ENCODE measurements at places on chromosomes 4 and X.
A peak's percentile ranks its signal among the peaks of the same experiment; 100 is the strongest.

DNA sequence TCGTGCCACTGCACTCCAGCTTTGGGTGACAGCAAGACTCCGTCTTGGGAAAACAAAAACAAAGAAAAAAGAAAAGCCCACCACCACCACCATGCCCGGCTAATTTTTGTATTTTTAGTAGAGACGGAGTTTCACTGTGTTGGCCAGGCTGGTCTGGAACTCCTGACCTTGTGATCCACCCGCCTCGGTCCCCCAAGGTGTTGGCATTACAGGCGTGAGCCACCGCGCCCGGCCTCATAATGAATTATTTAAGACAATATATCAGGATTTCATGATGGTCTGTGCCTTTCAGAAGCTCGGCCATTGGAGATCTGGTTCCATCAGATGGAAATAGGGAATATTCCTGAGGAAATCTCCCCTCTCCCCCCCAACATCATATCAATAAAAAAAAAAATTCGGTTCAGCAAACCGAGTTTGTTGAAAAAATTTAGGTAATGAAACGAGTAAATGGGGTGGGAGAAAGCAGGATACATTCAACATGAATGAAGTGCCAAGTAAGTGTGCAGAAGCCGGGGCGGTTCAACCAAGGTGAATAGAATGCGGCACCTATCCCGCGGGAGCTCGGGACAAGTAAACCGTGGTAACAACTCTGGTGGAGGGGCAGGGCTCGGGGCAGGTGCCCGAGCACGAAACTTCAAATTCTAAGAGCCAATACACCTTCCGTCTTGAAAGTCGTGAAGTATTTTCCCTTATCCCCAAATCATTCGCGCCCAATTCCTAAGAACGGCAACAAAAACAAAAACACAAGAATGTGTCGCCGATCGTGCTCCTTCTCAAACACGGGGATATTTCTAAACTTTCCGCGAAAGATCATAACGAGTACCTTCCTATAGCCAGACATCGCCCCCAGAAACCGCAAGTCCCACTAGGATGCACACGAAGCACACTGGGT lies 773 bp upstream of the TXLNG start:
- no peak for DNase-seq

DNA sequence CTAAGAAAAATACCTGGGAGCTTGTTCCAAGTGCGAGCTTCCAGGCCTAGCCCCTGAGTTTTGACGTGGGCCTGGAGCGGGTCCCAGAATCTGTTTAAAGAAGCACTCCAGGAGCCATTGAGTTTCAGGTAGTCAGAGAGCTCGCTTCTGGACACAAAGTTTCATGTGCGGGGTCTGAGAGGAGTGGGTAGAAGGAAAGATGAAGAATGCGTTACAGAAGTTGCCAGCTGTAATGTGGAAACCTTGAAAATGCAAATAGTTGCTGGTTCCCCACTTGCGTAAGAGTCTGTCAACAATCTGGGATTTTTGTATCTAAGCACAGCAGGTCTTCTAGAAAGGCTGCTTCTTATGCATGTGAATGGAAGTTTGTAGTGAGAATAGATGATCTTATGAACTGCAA lies 77.5 kb upstream of the CLCN4 start:
- no peak for DNase-seq

GRCh38 chr4:137703195-137703594 lies 170.9 kb upstream of the PCDH18 start:
- DNase-seq: no peak

DNA sequence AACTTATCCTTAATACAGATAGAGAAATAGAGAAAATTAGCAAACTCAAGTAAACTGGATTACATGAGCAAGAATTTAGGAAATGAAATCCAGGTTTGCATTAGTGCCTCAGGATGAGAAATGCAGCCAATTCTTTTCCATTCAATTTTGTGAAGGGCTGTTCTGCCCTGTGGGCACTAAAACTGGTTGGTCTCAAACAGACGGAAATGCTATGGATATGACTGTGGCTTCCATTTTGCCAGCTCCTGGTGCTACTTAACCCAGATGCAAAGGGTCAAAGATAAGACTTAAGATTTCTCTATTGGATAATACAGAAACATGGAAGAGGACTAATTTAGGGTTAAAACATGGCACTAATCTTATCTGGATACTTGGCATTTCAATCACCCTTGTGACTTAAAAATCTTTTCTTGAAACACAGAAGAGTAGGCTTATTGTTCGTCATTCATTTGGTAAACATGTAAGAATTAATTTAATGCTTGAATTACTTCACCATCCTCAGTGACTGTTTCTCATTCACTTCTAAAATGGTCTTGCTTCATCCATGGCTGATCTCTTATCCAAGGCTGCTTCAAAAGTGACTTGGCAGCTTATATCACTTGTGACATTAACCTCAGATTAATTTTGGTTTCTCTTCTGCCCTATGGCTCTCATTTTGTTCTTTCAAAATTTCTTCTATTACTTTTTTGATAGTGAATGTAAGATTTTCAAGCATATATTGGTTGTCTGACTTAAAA lies 1008.7 kb downstream of the GLUD2 start:
- DNase-seq: no peak

DNA sequence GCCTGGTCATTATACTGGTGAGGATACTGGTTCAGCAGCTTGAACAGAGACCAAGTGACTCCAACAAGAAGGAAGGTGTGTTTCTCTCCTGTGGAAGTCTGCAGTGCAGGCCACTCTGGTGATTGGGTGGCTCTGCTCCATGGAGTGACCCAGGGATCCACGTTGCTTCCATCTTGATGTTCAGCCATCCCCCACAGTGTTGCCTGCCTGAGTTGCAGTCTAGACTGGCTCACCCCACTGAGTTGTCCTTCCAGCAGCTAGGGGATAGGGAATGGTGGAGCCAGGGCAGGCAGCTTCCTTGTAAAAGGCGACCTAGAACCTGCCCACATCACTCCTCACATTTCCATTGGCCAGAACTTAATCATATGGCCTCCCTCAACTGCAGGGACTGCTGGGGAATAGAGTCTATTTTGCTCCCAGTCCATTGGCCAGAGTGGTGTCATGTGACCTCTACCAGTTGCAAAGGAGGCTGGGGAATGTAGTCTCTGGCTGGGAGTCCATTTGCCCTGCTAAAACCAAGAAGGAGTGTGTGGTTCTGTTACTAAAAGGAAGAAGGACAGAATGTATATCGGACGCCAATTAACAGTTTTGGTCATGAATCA lies 8.0 kb downstream of the MAN2B2 start:
- peak; percentile 52 for DNase-seq

GRCh38 chr4:93031431-93032098 lies 727.8 kb downstream of the GRID2 start:
- DNase-seq: no peak

DNA sequence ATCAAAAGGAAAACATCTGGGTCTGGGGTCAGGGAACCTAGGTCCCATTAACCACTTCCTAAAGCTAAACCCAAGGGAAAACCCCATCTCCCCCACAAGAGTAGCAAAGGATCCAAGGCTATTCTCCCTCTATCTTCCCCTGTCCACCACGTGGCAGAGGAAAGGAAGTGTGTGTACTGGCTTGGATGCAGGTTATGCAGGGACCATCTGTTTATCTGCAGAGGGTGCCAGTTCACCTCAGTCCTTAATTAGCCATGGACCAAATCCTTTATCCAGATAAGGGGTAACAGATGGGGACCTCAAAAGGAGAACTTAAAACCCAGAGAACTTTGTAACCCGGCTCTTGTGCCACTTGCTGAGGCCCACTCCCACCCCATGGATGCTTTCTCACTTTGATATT lies 135.3 kb downstream of the ZNF518B start:
- DNase-seq: no peak

- DNase-seq: no peak
These were observed 132.0 kb upstream of the MED14 start for GRCh38 chrX:40867352-40867751.

DNA sequence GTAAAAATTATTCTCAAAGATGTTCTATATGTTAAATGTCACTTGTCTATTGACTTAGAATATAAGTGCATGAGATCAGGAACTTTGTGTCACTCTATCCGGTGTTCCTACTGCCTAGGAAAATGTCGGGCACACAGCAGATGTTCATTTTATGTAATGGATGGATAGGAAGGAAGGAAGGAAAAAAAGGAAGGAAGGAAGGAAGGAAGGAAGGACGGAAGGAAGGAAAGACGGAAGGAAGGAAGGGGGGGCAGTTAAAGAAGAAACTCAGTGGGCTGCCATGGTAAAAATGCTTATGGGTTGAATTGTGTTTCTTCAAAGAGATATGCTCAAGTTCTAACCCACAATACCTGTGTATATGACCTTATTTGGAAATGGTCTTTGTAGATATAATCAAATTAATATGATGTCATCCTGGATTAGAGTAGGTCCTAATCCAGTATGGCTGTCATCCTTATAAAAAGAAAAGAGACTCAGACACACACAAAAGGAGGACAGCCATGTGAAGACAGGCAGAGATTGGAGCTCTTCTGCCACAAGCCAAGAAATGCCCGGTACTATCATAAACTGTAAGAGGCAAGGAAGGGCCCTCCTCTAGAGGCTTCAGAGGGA lies 86.3 kb downstream of the COL25A1 start:
- no peak for DNase-seq

- DNase-seq: no peak
These were observed 126.9 kb downstream of the UNC5C start for GRCh38 chr4:95421869-95422268.

DNA sequence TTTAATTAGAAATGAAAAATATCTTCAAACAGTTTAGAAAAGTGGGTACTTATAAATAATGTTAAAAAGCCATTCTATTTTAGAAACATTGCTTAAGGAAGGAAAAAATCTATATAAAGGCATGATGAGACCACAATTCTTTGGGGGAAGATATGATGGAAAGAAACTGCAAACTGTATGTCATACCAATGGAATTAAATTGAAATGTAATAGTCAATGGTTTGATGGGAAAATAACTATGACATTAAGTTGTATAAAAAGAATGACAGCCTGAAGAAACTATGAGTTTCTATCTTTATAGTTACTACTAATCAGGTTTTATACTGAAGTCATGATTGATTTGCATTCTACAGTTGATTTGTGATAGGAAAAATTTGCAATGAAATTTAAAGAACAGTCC lies 40.3 kb upstream of the CAMK2D start:
- no peak for DNase-seq

DNA sequence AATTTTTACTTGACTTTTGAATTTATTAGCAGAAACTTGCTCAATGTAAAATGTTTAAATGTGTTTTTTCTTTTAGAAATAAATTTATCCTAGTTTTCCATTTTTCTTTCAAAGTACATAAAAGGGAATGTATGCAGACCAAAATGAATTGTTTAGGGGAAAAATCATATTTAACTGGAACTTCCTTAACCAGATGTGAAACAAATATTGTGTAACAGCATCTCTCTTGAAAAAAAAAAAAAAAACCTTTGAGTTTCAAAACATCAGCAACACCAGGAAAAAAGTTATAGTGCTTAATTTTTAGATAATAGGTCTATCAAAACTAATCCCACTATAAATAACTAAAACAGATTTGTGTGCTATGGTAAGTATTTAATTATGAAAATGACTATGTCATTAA lies 14.5 kb upstream of the CCNA2 start:
- DNase-seq: no peak

DNA sequence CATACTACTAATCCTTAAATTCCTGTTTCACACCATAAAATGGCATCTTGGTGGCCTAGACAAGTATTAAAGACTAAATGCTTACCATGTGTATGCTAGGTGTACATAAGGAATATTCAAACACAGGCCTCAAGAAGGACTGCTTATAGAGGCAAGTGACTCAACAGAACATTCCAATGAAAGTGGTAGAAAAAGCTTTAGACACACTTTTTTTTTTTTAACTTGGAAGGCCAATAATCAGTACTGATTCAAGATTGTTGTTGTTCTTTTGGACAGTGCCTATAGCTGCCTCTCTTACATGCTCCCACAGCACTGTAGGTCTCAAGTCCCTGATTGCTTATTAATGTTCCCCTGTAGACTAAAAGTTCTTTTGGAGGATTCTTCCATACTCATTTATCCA lies 77.6 kb downstream of the FBXL5 start:
- DNase-seq: no peak

DNA sequence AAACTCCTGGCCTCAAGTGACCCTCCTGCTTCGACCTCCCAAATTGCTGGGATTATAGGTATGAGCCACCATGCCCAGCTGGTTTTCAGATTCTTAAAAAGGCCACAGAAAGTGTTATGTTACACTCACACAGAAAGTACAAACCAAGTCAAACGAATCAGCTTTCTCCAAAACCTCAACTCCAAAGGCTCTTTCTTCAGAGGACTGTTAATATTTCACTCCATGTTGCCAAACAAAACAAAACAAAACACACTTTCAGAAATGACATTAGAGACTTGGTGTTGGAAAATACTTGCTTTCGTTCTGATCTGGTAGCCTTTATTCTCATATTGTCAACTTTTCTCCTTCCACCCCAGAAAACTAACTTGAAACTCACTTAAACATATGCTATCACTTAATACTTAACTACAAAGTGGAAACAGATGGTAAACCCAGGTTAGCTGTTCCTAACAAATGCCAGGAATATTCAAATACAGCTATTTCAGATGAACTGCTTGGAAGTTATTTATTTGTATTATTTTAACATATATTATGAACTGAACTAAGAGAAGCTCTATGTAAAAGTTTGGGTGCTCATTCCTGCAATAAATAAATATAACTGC lies 34.7 kb downstream of the RLIM start:
- no peak for DNase-seq

GRCh38 chr4:106582103-106582502 lies 213.5 kb upstream of the GIMD1 start:
- no peak for DNase-seq

- DNase-seq: no peak
These were observed 16.9 kb downstream of the RAI2 start for GRCh38 chrX:17844236-17844635.

- no peak for DNase-seq
These were observed 278.1 kb upstream of the ARSJ start for GRCh38 chr4:114257501-114257900.

DNA sequence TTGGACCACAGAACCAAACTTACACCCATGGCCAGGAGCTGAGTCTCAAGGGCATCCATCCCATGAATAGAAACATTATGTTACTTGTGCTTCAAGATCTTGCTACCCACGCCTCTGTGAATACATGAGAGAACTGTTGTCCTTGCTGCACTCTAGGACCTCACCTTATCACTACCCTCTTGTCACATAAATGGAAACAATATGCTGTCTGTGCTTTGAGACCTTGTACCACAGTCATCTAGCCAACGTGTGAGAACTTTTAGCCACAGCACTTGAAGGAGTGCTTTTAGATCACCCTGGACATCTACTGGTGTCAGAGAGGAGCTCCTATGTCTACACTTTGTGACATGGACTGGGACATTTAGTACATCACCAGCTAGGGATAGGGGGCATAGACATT lies 30.7 kb upstream of the HUWE1 start:
- DNase-seq: no peak

GRCh38 chr4:78565971-78566372 lies 14.4 kb downstream of the ANXA3 start:
- DNase-seq: no peak

GRCh38 chrX:2829469-2830246 lies 928 bp downstream of the GYG2 start:
- no peak for DNase-seq

- no peak for DNase-seq
These were observed 74.4 kb upstream of the DDX3X start for GRCh38 chrX:41259516-41259915.

All from NCI-H1930 (cell line).